ENCODE measurements at places on chromosomes 7 and 10. TPM values are rescaled to one million over a fixed set of nuclear protein-coding genes. Genes with fewer than 3 reads are reported as not detected.

DNA sequence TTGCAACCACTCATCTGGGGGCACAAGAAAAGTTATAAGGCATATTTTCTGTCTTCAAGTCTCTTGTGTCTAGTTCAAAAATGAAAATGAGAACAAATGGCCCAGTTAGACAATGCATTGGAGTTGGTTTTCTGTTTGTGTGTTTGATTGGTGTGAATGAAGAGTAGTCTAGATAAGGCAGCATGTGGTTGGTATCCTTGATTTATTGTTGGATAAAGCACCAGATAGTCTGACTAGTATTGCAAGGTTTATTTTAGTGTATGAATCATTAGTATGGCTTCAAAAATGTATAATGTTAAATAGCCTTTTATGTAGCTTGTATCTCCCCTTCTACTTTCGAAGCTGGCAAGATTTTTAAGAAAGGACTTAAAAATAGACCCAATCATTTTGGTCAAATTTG is 237.3 kb downstream of the CDK14 start:
- no peak overlapping the region for H3K4me3 ChIP-seq
- H3K27me3 ChIP-seq = no peaks in the 10 kb centered on the region
- no peaks in the 10 kb centered on the region for H3K4me1 ChIP-seq
- no peak for DNase-seq
- no peaks in the 10 kb centered on the region for H3K36me3 ChIP-seq
- H3K27ac ChIP-seq = no peak overlapping the region

DNA sequence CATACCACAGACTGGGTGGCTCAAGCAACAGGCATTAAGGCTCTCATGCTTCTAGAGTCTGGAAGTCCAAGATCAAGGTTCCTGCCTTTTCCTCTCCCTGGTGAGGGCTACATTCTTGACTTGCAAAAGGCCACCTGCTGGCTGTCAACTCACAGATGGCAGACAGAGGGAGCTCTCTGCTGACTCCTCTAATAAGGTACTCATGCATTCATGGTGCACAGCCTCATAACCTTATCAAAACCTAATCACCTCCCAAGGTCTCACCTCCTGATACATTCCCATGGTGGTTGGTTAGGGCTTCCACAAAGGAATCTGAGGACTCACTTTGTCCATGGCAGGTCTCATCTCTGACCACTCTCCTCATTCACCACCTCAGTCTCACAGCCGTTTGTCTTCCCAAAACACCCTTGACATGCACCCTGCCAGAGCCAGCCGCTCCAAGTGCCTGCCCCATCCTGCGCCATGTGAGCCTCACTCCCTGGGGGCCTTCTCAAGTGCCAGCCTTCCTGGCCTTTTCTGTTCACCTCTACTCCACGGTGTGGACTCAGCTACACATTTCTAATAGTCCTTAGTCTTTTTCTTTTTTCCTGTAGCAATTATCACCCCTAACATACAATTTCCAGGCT is 400.3 kb upstream of the ADARB2 start:
- H3K4me1 ChIP-seq = no peaks in the 10 kb centered on the region
- H3K4me3 ChIP-seq = no peak overlapping the region
- no peaks in the 10 kb centered on the region for H3K36me3 ChIP-seq
- no peaks in the 10 kb centered on the region for H3K27me3 ChIP-seq

DNA sequence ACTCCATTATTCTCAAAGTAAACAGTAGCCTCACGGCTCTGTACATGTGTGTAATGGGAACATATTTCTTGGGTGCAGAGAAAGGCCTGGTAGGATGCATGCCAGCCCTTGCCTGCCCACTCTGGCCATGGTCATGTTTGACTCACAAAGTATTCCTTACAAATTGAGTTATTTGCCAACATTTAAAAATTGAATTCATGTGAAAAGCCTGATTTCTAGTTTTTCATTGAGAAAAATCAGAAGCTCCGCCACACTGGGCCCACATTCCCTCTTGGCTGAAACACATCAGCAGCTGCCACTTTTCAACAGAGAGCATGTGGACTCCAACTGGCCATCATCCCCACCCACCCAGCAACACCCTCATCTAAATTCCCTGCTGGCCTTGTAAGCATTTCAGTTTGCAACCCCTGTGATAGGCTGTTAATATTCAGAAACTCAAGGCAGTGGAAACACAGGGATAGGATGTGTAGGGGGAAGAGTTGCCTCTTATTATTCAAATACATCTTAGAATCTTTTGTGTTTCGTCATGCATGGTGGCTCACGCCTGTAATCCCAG is 40.9 kb downstream of the CDH23 start:
- no peak for DNase-seq
- H3K4me1 ChIP-seq = no peaks in the 10 kb centered on the region
- no peaks in the 10 kb centered on the region for H3K36me3 ChIP-seq
- H3K27me3 ChIP-seq = no peaks in the 10 kb centered on the region

DNA sequence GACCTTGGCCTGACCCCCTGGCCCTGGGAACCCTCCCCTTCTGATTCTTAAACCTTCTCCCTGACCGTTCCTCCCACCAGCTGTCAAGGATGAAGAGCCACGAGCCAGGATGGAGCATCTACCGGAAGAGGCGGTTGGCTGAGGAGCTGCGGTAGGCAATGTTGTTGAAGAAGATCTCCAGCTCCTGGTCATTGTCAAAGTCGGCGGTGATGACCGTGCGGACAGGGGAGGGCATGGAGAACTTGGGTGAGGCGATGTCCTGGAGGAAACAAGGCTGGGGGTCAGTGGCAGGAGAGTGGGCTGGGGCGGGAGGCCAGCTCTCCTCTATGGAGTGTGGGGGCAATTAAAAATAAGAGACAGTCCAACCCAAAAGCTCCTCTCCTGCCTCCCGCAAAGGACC is 51.7 kb downstream of the GOLGA7B start:
- no peaks in the 10 kb centered on the region for H3K36me3 ChIP-seq
- H3K27me3 ChIP-seq = peaks cover 62% of the 10 kb centered on the region
- DNase-seq = no peak
- H3K4me1 ChIP-seq = no peaks in the 10 kb centered on the region

The TMEM139 gene
- total RNA-seq = 1.6 TPM

The WNT2 gene
- not detected for total RNA-seq

DNA sequence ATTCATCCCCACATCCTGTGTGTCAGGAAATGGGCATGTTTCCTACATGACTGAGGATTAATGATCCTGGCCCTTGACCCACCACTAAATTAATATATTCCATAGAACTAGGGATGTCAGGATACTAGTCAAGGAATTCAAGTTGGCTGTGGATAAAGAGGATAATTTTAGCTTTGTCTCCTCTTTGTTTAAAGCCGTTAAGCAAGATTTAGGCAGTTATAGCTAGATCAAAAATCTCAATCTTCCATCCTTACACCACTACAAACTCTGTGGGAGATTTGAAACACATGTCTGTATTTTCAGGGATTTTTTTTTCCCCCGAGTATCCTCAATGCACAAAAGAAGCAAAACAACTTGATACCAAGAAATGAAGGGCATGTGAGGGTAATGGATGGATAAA is 417.1 kb downstream of the MAGI2 start:
- no peaks in the 10 kb centered on the region for H3K4me1 ChIP-seq
- no peaks in the 10 kb centered on the region for H3K36me3 ChIP-seq
- DNase-seq = no peak
- no peak overlapping the region for H3K27ac ChIP-seq

- H3K36me3 ChIP-seq = no peaks in the 10 kb centered on the region
- H3K4me3 ChIP-seq = no peak overlapping the region
- peaks cover 14% of the 10 kb centered on the region for H3K27me3 ChIP-seq
- H3K27ac ChIP-seq = no peak overlapping the region
These were observed 2.9 kb downstream of the AS3MT start for GRCh38 chr10:102872163-102872562.

- H3K4me1 ChIP-seq = peaks cover 5% of the 10 kb centered on the region
- H3K27ac ChIP-seq = no peak overlapping the region
- no peaks in the 10 kb centered on the region for H3K36me3 ChIP-seq
- H3K27me3 ChIP-seq = peaks cover 19% of the 10 kb centered on the region
- no peak overlapping the region for H3K4me3 ChIP-seq
These were observed 127.8 kb upstream of the BTBD16 start for GRCh38 chr10:122143238-122143841.

DNA sequence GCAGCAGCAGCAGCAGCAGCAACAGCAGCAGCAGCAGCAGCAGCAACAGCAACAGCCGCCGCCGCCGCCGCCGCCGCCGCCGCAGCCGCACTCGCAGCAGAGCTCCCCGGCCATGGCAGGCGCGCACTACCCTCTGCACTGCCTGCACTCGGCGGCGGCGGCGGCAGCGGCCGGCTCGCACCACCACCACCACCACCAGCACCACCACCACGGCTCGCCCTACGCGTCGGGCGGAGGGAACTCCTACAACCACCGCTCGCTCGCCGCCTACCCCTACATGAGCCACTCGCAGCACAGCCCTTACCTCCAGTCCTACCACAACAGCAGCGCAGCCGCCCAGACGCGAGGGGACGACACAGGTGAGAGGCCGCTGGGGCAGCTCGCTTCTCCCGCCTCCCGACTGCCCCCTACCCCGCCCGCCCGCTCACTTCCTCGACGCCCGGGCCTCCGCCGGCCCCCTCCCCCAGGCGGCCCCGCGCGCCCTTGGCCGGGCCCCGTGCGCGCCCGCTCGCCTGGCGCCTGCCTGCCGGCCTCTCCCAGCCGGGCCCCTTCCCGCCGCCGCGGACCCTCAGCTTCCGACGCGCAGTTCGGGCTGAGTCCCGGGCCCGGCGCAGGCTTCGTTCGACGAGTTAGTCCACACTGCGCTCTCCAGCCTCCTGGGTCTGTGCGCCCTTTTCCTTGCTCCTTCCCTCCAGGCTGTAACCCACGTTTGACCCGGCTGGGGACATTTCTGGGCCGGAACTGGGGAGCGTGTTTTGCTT is 882 bp downstream of the DLX6 start:
- H3K27ac ChIP-seq = no peak overlapping the region
- peaks cover 35% of the 10 kb centered on the region for H3K4me1 ChIP-seq
- peak overlapping the region; percentile 58 for H3K4me3 ChIP-seq
- H3K36me3 ChIP-seq = no peaks in the 10 kb centered on the region

The ZNF467 gene
- total RNA-seq = 5.3 TPM

- no peak overlapping the region for H3K27ac ChIP-seq
- no peak overlapping the region for H3K4me3 ChIP-seq
- DNase-seq = no peak
- H3K36me3 ChIP-seq = no peaks in the 10 kb centered on the region
- H3K27me3 ChIP-seq = no peaks in the 10 kb centered on the region
These were observed 6.0 kb upstream of the ZRANB1 start for GRCh38 chr10:124935946-124936345.

The DENND10 gene
- total RNA-seq = 41.7 TPM
